ENCODE measurements at places on chromosomes 3 and 15.

DNA sequence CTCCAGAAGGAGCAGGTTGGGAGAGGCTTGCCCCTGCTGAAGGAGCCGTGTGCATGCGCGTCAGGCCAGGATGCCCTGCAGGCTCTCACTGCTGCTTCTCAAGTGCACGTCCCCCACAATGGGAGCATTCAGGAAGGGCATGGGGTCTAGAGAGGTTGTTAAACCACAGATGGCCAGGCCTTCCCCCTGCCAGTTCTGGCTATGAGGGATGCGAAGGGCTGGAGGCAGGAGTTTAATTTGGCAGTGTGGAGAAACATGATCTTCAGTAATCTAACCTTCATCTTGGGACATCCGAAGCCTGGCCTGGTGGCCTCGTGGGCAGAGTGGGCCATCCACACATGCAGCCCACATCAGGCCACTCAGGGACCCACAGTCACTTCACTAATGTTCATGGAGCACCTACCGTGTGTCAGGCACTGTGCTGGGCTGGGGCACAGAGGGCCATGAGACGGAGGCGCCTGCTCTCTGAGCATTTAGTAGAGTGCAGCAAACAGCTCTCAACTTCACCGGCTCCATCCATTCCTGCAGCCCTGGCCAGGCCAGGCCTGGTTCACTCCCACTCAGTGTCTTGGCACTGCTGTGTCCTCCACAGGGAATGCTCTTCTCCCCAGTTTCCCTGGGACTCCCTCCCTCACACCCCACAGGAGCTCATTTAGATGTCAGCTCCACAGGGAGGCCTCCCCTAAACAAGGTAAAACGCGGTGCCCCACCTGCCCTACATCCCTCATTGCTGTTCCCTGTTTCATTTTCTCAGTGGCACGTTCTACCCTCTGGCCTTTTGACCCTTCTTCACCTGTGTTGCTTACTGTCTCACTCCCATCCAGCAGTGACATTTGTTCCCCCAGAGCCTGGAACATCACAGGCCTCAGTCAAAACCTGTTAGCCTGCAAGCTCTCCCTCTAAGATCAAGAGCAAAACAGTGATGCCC, 4.0 kb downstream of the CFAP100 start:
- DNase-seq: no peak

DNA sequence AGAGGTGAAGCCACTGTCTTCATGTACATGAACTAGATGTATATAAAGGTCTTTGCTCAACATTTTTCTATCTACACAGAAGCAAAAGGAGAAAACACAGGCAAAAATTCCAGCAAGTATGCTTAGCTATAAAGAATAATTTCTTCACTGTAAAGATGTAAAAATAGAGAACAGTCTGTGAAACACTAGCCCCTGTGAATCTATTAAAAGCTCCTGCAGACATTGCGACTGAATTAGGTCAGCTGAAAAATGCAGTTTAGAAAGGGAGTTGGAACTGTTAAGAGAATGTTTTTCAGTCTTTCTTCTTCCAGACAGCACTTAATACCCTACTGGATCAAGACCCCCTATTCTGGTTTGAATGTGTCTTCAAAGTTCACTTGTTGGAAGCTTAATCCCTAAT, 291.5 kb downstream of the KBTBD8 start:
- DNase-seq: no peak

DNA sequence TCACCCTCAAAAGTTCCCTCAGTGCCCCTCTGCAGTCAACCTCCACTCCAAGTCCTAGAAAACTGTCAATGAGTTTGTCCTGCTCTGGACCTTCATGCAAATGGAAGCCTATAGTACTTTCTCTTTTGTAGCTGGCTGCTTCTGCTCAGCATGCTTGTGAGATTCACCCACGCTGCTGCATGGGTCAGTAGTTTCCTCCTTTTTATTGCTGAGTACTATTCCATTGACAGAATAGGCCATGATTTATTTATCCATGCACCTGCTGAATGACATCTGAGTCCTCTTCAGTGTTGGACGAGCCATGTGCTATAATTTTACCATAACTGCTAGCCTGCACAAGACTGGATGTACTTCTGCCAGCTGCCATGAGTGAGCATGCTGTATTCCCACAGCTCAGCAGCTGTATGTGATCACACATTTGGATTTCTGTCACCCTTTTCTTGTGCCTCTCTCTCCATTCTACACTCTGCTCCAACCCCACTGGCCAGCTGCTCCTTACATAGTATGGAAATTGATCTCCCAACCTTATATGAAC, 26.3 kb downstream of the CDCP1 start:
- no peak for DNase-seq

DNA sequence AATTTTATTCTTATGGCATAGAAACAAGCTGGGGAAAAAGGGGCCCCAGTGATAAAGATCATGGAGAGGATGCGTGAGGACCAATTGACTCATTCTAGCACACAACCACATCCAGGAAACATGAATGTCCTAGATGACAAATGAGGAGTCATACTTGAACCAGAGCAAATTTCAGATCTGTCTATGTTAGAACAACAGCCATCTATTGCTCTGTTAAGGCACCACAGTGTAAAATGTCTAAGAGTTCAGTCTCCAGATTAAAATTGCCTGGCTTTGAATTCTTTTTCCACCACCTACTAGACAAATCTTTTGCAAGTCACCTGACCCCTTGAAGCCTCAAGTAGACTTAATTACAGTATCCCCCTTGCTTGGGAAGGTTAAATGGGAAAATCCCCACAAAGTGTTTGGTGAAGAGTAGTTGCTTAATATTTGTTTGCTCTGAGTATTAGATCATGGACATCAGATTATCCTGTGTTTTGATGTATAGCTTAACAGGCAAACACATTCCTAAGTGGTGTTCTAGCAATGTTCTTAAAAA, 258.7 kb upstream of the TGFBR2 start:
- peak; percentile 93 for DNase-seq

- DNase-seq: no peak
Measured at GRCh38 chr3:27939940-27940339, 217.8 kb upstream of the EOMES start.

- no peak for DNase-seq
Measured at GRCh38 chr3:23264413-23264812, 61.3 kb downstream of the UBE2E2 start.

- DNase-seq: peak; percentile 19
Measured at GRCh38 chr3:158742871-158743663, 10.8 kb upstream of the RARRES1 start.

DNA sequence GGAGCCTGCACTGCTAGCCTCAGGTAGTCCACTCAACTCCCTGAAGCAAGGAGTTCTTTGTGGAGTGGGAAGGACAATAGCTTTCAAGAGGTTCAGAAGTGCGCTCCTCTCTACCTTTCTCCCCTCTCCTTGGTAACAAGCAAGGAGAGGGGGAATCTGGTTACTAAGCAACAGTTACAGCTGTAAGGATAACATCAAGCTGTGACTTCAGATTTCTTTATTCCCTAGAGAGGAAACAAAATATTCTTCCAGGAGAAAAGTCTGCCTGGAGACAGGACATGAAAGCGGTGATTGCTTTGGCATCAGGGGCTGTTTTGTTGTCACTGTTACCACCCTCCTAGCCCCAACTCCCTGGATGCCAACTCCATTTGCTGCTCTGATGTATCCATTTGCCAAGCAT, 70.4 kb downstream of the TRANK1 start:
- DNase-seq: no peak

- DNase-seq: no peak
Measured at GRCh38 chr3:144645300-144645699, 673.7 kb downstream of the DIPK2A start.

DNA sequence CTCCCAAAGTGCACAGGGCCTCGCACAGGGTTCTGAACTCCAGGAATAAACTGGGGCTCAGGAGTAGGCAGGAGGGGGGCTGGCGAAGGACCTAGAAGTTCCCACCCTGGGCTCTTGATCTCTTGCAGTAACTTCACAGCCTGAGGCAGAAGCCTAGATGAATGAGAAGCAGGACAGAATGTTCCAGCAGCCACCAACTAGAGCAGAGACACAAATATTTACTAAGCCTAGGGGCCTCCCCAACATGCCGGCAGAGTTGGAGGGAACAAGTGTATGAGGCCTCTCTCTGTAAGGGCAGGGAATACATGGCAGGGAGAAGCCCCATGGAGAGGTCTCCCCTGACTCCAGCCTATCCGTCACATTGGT, 25.3 kb upstream of the C15orf39 start:
- DNase-seq: no peak

GRCh38 chr3:174016186-174016585, 618.6 kb downstream of the NLGN1 start:
- DNase-seq: no peak

DNA sequence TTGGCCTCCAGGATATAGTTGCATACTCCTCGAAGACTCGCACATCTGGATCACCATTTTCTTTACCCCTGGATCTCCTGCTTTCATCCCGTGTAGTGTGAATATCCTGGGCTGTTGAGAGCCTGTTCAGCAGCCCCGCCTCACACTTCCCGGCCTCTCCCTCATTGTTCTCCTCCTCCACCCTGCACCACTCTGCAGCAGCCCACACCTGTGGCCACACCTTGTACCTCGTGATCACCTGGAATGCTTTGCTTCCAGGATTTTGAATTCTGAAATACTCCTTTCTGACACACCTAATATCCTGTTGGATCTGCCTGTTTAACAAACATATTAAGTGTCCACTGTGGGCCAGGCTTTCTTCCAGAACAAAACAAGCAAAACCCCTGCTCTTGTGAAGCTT, 14.4 kb downstream of the ABHD17C start:
- DNase-seq: no peak

- DNase-seq: no peak
Measured at GRCh38 chr3:101806491-101806890, 27.5 kb downstream of the NXPE3 start.

GRCh38 chr3:57109437-57110199, 49.2 kb downstream of the SPATA12 start:
- no peak for DNase-seq

DNA sequence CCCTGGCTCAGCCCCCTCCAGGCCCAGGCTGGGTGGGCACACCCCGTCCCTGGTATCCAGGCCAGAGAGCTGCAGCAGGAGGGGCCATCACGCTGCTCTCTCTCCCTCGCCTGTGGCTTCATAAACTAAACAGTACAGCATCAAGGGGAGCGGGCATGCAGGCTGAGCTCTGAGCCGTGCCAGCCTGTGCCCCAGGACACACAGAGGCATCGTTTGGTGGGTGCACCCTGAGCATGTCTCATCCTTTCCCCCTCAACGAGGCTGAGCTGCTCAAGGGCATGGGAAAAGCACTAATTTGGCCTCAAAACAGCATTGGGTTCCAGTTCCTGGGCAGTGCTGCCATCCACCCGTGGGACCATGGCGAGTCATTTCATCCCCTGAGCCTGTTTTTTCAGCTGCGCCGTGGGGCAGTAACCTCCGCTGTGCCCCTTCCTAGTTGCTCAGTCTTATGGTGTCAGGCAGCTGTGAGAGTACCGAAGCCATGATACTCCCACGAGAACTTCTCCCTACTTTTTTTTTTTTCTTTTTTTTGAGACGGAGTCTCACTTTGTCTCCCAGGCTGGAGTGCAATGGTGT, 79.6 kb downstream of the CPN2 start:
- DNase-seq: peak; percentile 89

DNA sequence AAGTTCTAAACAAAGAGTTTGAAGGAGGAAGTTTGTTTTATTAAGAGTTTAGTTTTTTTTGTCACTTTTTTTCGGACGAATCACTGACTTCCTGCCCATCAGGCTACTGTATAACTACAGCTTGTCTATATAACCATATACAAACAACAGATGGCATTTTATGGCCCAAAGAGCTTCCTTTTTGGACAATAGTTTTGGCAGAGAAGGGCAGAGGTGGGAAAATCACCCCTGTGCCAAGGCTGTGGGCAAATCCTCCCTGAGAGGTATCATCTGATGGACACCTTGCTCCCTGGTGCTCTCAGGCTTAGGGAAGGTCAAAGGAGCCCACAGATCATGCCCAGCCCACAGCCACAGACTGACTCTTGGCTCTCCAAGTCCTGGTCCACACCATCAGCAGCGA, 113.4 kb downstream of the OXNAD1 start:
- DNase-seq: no peak

DNA sequence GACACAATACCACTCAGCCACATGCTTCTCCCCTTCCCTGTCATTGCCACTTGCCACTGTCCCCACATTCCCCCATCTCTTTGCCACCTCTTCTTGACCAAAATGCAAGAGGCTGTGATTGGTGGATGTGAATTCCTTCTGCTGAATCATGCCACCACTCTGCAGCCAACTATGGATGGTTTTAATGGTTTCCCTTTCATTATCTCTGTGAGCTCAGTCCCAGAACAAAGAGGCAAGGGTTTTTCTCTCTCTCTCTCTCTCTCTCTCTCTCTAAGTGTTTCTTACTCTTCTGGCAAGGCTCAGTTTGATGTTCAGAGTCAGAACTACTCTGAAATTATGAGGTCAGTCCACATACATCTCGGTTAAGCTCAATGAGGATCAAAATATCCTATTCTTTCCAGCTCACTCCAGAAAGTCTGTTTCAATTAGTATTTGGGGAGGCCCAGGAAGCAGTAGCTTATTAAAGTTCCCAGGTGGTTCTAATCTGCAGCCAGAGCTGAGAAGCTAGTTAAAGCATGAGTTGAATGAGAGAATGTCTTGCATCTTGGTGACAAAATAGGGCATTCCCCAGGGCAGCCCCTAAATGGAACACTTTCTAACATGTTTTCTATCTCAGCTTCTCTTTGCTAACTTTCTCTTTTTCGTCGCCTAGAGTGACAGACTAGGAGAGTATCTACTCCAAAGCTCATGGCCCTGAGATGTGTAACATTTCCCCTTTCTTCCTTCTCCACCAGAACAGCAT, 8.5 kb upstream of the ILDR1 start:
- DNase-seq: no peak

DNA sequence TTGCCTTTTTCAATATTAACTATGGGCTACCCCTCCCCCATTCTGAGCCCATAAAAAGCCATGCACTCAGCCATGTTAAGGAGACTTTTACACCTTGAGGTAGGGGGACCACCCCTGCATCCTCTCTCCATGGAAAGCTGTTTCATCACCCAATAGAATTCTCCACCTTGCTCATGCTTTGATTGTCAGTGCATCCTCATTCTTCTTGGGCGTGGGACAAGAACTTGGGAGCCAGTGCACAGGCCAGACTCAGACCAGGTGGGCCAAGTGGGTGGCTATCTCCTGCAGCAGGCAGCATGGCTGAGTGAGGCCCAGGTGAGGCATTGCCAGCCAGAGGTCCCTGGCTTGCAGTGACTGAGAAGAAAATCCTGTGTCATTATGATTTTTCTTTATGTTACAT, 357.4 kb upstream of the CDIN1 start:
- no peak for DNase-seq

GRCh38 chr3:157523814-157524213, 20.6 kb upstream of the VEPH1 start:
- no peak for DNase-seq

- no peak for DNase-seq
Measured at GRCh38 chr15:66692391-66692790, 9.6 kb upstream of the SMAD6 start.

DNA sequence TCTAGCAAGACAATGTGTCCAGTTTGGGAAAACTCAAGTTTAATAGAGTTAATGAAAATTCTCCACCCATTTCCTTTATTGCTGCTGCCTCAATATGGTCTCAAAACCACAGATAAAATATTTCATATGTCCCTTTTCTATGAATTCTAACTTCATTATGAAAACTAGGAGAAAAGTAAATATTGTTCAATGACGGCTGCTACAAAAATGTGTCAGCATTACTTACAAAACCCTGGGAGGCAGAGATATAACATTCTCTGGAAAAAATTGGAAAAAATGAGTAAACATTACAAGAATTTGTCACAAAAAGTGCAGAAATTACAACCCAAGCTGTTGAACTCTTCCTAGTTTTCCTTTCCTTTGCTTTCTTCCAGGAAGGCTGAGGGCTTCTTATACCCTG, 22.2 kb upstream of the FBN1 start:
- DNase-seq: no peak

Data from dermis microvascular lymphatic vessel endothelial cell (primary cell).